ENCODE measurements at places on chromosomes 3 and 15.

DNA sequence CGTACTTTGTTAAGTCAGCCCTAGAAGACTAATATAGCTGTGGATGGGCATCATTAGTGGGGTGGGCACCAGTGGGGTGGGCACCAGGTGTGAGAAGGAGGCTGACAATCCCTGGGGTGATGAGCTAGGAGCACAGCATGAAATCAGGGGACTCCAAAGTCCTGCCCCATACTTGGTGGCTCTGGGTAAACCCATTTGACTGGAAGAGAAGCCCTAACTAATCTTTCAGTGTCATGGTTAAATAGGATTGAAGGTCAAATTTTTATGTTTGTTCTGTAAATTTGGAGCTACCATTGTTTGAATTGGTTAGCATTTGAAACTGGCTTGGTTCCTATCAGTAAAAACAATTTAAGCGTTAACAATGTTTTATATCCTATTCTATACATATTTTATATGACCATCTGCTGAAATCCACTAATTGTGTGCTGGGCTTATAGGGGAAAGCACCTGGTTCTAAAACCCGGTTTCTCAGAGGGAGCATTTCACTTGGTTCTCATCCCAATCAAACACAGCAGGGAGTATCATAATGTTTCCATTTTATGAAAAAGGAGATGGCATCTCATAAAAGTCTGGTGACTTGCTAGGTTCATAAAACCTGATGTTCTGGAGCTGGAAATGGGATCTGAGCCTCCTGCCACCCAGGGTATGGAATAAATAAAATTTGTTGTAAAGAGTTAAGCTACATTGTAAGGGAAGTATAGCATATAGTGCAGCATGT lies 87.7 kb upstream of the HACD2 start:
- DNase-seq, result no peak

DNA sequence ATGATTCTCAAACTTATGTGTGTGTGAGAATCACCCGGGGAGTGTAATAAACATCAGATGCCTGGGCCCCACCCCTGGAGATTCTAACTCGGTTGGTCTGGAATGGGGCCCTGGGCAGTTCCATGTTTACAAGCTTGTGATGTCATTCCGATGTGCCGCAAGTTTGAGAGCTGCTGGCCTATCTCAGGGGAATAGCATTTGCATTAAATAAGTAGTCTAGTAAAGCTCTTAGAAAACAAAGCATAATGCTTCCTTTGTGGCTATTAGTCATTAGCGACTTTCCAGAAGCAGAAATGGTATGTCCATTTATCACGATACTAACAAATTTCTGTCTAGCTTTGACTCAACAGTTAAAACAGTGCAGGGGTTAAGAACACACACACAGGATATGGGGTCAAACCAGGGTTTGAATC lies 20.9 kb downstream of the PGBD4 start:
- DNase-seq, result no peak

- DNase-seq, result no peak
Observed at GRCh38 chr3:99409961-99410360, 228.4 kb upstream of the COL8A1 start.

- DNase-seq, result no peak
Observed at GRCh38 chr15:32869776-32870175, 152.0 kb downstream of the GREM1 start.

All from kidney epithelial cell (primary cell).